ENCODE measurements at places on chromosomes 16 and 17.

DNA sequence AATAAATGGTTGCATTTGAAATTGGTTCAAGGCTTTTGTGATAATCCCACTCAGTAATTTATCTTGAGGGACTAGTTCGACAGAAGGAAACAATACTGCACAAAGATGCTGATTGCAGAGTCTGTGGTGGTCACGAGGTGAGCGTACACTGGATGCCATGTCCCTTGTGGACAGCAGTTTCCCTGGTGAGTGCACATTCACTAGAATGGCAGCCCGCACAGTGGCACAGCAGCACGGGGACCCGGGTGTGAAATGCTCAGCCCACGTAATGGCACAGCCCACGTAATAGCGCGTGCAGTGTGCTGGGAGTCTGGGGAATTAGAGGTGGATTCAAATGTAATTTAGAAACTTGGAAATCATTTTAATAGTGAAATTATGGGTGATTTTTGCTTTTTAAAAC lies 154.0 kb downstream of the LGALS9B start:
- no peak for DNase-seq

DNA sequence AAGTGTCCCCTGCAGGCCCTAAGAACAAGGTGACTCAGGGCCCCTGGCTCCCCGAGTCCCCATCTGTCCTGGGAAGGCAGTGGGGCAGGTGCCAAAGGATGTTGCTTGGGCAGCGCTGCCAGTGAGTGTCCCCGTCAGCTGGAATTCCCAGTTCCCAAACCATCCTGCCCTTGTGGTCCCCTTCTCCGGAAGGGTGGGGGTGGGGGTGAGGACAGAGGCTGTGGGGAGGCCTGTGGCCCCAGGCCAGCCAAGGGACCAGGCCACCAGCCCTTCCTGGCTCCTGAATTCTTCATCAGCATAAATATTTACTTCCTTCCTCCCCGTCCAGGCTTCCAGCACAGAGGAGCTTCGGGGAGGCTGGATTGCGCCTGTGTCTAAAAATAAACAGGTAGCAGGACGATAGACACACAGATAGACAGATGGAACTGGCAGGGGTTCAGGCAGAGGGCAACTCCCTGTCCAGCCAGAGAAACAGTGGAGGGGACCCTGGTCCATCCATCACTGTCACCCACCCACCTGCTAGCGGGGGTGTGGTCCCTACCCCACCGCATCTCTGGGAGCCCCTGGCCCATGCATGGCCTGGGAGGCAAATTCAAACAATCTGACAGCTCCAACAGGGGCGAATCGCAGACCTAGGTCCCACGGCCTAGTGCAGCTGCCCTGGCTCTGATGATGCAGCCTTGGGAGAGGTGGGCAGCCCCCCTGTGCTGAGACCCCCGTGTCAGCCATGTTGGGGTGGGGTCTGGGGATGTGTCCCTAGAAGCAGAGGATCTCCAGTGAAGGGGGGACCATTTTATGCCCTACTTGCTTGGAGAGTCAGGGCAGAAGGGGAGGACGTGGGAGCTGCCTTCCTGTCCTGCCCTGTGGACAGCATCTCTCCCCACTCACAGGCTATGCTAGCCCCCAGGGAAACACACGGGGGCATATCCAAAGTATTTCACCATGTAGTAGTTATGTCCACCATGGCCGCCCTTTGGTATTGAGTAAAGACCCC lies 13.2 kb downstream of the GLIS2 start:
- DNase-seq = no peak

DNA sequence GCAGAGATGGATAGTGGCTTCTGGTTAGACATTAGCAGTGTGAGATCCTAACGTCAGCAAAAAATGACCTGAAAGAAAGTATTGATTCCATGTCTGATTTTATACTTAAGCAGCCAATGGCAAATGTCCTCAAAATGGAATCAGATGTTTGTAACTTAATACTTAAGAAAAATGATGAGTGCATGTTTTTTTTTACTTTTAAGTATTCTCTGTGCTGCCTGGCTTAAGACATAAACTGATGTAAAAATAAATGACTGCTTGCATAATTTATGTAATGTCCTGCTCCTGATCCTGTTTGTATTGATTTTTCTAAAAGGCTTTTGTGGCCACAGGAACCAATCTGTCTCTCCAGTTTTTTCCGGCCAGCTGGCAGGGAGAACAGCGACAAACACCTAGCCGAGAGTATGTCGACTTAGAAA lies 7.4 kb downstream of the CBFB start:
- DNase-seq = no peak

- DNase-seq = no peak
These were observed 4.9 kb downstream of the IQCK start for GRCh38 chr16:19722981-19723380.

DNA sequence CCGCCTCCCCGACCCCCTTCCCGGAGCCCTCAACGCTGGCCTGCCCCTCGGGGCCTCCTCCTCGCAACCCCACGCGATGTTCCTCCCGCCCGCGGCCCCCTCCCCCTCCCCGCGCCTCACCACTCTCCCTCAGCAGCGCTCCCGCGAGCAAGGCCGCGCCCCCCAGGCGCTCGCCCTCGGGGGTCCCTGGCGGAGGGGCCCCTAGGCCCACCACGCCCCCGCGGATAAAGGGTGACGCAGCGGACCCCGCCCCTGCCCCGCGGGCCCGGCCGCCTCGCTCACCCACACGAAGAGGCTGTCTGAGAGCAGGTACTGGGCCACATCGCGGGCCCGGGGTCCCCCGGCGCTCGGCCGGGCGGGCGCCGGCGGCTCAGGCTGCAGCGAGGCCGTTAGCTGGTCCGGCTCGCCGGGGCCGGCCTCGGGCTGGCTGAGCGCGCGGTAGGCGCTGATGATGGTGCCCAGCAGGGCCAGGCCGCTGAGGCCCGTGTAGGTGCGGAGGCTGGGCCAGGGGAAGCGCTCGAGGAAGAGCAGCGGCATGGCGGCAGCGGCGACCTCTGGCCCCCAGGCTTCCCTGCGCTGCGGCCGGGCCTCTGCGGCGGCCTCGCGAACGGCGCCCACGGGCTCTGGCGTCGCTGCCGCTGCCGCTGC lies 430 bp downstream of the AMFR start:
- DNase-seq = peak; percentile 6

- DNase-seq = no peak
These were observed 39.7 kb downstream of the REXO5 start for GRCh38 chr16:20846030-20846429.

DNA sequence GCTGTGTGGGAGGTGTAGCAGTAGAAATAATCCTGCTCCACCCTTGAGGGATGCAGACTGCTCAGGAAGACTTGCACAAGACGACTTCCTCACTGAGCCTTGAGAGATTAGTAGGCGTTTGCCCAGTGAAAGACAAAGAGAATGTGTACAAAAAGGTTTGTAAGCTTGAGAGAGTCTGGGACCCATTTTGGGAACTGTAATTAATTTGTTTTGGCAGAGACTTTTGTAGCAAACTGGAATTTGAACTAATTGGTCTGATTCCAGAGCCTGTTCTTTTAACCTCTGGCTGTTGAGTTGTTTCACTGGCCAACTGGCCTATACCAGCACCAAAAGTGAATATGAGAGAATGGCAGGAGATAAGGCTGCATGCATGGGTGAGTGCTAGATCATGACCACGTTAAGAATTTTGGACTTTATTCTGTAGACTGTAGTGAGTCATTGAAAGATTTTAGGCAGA lies 75.5 kb downstream of the AATF start:
- DNase-seq = no peak

- DNase-seq = no peak
These were observed 75.2 kb upstream of the DHX40 start for GRCh38 chr17:59490216-59490615.

DNA sequence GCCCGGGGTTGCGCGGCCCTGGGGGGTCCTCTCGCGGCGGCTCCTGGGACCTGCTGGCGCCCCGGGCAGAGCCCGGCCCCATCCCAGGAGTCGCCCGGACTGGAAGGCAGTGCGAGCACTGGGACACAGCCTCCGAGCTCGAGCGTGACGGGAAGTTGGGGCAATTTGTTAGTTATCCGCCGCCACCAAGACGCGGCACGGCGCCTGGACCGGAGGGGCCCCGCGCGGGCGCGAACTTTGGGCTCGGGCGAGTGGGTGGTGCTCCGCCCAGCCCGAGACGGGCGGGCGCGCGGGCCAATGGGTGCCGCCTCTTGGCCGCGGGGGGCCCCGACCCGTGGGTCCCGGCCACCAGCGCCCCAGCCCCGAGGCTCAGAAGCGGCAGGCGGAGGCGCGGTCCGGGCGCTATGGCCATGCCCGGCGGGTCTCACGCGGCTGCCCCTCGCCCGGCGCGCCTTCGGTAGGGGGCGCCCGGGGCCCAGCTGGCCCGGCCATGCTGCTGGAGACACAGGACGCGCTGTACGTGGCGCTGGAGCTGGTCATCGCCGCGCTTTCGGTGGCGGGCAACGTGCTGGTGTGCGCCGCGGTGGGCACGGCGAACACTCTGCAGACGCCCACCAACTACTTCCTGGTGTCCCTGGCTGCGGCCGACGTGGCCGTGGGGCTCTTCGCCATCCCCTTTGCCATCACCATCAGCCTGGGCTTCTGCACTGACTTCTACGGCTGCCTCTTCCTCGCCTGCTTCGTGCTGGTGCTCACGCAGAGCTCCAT lies at the start of gene ADORA2B:
Gene ADORA2B, plus strand, starts transcription at position 372 of the 768 bp plus-strand sequence. Its CDS starts 119 bp downstream, at position 491.
- peak; percentile 18 for DNase-seq

GRCh38 chr16:8099586-8099985 lies 490.7 kb downstream of the TMEM114 start:
- no peak for DNase-seq

GRCh38 chr17:54727624-54728023 lies 173.0 kb upstream of the TOM1L1 start:
- DNase-seq = no peak

DNA sequence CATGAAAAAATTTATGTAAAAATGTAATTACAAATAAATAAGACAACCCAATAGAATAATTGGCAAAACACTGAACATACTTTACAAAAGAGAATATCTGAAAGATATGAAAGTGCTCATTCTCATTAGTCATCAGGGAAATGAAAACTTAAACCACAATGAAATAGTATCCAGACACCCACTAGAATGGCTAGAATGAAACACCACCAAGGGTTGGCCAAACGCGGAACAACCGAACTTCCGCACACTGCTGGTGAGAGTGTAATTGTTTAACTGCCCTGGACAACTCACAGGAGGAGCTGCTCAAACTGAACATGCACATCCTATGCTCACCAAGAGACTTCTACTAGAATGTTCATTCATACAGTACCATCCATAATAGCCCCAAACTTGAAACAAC lies 5.8 kb upstream of the ZDHHC7 start:
- no peak for DNase-seq

DNA sequence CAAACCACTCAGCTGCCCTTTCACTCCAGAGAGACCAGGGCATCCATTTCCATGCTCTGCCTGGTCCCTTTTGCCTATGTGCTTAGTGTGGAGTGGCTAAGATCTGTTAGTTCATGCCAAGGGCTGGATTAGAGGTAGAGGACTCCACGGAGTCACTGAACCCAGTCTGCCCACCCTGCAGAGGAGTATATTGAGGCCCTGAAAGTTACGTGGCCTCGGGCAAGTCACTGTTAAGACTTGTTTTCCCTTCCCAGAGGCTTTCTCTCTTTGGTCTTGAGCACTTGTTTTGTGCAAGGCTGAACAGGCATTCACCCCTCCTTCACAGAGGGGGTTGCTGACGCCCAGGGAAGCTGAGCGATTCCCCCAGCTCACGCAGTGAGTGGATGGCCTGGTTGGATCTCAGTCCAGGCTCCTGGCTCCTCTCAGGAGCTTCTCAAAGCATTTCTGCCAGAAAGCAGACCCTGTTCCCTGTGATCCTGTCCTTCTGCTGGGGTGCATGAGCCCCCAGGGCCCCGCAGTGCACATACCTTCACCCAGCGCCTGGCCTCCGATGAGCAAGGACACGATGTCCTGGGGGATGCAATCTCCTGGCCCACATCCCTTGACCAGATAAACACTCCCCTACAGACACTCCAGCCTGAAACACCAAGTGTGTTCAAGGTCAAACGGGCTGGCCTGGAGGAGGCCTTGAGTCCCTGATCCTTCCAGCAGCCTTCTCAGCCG lies 153.4 kb upstream of the GSE1 start:
- no peak for DNase-seq

DNA sequence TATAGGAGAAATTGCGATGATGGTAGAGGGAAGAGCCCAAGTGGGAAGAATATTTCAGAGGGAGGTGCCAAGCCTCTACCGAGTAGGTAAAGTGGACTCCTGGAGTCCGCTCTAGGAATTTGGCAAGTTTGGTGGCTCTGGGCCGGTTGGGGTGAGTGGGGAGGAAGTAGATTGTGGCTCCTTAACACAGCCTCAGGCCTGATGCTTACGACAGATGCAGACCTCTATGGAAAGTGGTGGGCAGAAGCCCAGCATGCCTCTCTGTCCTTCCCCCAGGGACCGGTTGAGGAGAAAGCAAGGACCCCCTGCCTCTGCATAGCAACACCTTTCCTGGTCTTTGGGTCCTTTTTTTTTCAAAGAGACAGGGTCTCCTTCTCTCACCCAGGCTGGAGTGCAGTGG lies 55.9 kb upstream of the SIAH1 start:
- DNase-seq = no peak

GRCh38 chr17:61376931-61377838 lies 22.5 kb upstream of the TBX2 start:
- DNase-seq = no peak

DNA sequence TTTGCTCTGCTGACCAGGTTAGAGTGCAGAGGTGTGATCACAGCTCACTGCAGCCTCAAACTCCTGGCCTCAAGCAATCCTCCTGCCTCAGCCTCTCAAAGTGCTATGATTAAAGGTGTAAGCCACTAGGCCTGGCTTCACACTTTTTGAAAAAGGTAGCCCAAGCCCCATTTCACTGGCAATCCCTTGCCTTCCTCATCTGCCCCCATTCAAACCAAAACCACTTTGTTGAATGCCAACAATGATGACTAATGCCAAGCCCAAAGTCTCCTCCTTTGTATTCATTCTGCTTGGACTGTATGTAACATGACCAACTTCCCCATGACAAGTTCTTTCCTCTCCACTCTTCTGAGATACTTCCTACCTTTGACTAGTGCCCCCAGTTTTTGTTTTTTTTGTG lies 33.1 kb downstream of the N4BP1 start:
- no peak for DNase-seq

DNA sequence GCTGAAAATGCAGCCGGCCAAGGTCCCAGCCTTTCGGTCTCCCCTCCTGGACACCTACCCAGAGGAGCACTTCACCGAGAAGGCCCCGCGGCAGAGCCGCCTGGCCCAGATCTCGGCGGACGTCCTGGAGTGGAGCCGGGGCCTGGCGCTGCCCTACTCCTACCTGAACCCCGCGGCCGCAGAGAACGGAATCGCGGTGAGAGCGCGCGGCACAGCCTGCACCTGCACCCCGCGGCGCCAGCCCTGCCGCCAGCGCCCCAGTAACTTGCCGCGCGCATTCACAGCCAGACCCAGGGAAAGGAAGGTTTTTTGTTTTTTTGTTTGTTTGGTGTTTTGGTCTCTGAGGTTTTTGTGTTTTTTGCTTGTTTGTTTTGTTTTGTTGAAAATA lies 15.2 kb downstream of the ALOX12B start:
- no peak for DNase-seq

GRCh38 chr16:4318967-4319366 lies 3.1 kb downstream of the GLIS2 start:
- no peak for DNase-seq
